Psoas muscle (tissue), 8 donors: ENCODE measurements at places on chromosomes 1 and 21.

DNA sequence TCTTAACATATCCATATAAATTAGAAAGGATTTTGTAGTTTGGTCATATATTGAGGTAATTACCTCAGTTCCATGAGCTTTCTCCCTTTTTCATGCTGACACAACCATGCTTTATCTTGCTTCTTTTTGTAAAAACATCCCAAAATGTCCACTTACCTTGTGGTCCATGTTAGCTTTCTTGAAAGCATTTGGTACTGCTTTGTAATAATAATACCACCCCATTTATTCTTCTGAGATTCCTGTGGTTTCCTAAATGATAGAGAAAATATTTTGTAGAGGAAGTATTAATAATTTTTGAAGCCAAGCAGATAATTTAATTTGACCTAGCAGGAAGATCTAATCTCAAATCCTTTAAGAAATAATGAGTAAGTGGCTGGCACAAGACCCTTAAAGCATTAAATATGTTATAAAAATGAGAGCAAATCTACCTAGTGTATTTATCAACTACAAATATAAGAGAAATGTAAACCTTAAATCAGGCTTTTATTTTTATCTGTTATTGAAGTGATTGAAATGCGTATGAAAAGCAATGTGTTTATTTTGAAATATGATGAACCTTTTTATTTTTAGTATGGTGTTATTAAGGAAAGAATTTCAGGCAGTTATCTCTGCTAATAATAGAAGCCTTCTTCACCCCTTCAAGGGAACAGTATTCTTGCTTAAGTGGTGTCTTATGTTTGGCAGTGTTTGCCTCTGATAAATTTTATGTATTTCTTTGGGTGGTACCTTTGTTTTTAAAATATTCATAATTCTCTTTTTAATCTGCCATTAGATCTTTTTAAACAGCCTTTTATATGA, 9.2 kb downstream of the PRKAA2 start:
- DNase-seq = no peak

- peak; percentile 15 for DNase-seq
Measured at GRCh38 chr1:22521692-22522091, 41.6 kb upstream of the EPHA8 start.

- DNase-seq = no peak
Measured at GRCh38 chr1:221148660-221149059, 269.4 kb downstream of the HLX start.

GRCh38 chr1:28243685-28244311, 7.9 kb downstream of the ATP5IF1 start:
- DNase-seq = no peak

DNA sequence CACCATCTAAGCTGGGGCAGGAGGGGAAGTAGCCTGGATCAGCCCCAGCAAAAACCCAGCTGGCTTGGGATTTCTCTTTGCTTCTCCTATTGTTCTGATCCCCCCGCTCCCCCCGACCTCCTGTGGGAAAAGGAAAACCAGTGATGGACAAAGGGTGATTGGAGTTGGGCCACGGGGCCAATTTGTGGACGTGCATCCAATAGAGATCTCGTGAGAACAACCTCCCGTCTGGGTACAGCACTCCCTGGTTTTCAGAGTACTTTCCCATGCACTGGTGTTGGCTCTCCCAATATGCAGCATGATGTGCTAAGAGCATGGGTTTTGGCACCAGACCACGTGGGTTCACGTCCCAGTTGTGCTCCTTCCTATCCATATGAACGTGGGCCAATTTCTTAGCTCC, 9.0 kb downstream of the BLACAT1 start:
- DNase-seq = no peak

- DNase-seq = peak; percentile 20
Measured at GRCh38 chr21:43210454-43211071, 41.8 kb downstream of the CRYAA start.

- no peak for DNase-seq
Measured at GRCh38 chr21:45334591-45335081, 46.9 kb upstream of the POFUT2 start.

DNA sequence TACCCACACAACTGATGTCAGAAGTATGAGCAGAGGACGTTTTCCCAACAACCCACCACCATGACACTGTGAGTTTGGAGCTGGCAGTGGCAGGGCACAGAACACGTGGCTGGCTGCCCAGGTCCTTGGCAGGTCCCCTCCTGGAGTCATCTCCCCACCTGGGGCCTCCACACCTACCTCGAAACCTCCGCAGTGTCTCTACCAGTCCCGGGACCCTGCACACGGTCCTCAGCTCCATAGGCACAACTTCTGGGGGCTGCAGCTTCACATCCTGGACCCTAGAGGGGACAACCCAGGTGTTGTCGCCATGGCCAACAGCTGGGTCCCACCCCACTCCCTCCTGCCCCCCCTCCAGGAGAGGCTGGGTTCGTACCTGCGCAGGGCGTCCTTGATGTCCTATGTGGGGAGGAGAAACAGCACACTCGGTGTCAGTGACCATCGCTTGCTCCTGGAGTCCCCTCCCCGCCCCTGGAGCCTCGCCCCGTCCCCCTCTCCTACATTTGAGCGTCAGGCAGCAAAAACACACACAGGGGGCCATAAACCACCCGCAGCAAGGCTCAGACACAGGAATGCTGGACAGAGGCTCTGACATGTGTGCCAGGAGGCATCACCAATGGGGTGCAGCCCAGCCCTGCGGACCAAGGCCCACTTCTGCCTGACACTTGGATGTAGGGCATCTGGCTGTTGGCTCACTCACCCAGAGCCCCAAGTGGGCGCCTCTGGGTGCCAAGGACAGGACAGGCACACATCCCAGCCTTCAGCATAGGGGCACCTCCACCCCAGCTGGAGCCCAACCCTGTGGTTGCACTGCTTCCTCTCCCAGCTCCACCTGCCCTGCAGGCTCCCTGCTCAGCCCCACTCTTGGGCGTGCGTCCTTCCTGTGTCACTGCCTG, 9.6 kb downstream of the TRIM11 start:
- DNase-seq = no peak

DNA sequence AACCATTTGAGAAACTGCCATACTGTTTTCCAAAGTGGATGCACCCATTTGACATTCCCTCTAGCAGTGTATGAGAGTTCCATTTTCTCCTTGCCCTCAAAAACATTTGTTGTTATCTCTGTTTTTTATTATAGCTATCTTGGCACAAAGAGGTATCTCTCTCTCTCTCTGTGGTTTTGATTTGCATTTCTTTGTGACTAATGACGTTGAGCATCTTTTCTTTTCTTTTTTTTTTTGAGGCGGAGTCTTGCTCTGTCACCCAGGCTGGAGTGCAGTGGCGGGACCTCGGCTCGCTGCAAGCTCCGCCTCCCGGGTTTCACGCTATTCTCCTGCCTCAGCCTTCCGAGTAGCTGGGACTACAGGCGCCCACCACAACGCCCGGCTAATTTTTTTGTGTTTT, 17.4 kb upstream of the ZMYM6 start:
- no peak for DNase-seq

- DNase-seq = no peak
Measured at GRCh38 chr1:87392248-87393192, 63.8 kb downstream of the LMO4 start.

GRCh38 chr1:196063952-196064351, 544.3 kb downstream of the KCNT2 start:
- no peak for DNase-seq

DNA sequence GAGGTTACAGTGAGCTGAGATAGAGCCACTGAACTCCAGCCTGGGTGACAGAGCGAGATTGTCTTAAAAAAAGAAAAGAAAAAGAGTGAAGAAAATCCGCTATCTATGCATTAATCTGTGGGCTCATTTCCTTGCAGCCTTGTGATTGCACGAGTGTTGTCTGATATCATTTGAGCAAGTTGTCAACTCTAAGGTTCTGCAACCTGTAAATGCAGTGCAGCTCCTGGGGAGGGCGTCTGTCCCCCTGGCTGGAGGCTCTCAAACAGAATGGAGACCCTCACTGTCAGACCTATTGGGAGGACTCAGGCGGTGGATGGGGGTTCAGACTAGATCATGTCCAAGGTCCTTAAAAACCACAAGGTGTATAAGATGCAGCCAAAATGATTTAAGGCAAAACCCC, 6.2 kb downstream of the CORT start:
- no peak for DNase-seq

DNA sequence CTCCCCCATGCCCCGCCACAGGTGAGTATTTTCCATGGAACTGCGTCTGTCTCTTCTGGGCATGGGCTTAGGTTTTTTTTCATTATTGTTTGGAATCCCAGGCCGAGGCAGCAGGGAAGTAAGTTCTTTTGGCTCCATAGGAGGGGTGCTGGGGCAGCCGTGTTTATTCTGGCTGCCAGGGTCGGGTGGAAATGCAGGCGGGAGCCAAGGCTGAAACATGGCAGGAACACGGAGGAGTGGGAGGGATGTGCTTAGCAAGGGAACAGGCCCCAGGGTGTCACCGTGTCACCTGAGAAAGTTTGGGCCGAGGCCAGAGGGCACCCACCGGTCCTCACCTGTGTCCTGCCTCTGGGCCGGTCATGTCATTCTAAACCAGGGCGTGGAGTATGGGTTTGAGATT, 4.5 kb upstream of the DHRS3 start:
- peak; percentile 26 for DNase-seq

DNA sequence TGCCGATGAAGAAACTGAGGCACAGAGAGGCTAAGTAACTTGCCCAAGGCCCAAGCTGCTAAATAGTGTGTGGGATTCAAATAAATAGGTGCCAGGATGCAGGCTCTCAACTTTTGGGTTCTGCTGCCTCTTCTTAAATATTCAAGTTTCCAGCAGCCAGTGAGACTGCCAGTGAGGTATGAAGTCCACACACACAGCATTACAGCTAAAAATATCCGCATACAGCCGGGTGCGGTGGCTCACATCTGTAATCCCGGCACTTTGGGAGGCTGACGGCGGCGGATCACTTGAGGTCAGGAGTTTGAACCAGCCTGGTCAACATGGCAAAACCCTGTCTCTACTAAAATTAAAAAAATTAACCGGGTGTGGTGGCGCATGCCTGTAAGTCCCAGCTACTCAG, 78.4 kb upstream of the DIRAS3 start:
- no peak for DNase-seq

DNA sequence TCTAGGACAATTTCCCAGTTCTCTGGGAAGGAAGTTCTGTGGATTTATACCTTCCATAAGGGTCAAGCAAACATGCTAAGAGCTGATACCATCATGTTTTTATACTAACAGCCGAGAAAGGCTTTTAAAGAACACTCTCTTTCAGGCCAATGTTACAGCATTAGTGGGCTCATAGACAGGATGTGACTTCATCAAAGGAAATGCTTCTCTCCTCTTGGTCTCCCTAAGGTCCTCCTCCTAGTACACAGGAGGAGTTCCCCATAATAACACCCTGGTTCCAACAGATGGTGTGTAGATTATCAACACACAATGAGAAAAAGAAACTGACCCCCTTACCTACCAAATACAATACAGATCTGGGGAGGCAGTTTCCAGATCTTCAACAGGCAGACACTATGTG, 26.7 kb upstream of the GLIS1 start:
- DNase-seq = no peak

DNA sequence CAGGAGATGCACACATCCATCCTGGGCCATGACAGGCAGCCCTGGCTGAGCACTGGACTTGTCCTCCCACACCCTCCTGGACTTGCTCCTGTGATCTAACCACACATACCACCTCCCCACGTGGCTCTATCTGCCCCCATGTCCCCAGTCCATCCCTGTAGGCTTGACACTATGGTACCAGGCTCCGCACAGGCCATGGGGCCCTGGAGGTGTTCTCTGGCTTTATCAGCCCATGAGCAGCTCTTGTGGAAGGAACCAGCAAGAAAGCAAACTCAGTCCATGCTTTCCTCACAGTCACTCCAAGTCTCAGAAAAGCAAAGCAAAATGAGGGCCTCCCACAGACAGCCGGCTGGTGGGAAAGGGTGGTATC, 61.6 kb downstream of the CD46 start:
- DNase-seq = no peak

DNA sequence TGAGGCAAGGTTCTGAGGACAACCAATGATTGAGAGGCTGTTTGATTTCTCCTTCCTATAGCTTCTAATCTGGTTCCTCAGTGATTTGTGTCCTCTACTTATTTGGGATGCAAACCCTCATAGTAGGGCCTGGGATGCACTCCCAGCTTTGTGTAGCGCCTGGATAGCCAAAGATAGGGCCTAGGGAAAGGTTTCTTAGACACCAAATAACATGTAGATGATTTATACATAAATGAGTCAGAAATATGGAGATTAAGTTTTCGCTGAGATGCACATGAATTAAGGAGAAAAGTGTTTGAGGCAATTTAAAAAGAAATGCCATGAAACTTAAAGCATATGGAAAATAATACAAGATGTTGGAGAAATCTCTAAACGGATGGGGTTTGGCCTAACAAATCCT, 66.0 kb upstream of the LMO4 start:
- no peak for DNase-seq

- no peak for DNase-seq
Measured at GRCh38 chr21:26887251-26887650, 42.0 kb upstream of the ADAMTS1 start.

- no peak for DNase-seq
Measured at GRCh38 chr1:154867841-154868605, 2.1 kb downstream of the KCNN3 start.

- no peak for DNase-seq
Measured at GRCh38 chr1:160522622-160523345, at the start of gene SLAMF6. Gene SLAMF6, minus strand, starts transcription at chr1:160523255. Its CDS starts 63 bp downstream, at chr1:160523192.

DNA sequence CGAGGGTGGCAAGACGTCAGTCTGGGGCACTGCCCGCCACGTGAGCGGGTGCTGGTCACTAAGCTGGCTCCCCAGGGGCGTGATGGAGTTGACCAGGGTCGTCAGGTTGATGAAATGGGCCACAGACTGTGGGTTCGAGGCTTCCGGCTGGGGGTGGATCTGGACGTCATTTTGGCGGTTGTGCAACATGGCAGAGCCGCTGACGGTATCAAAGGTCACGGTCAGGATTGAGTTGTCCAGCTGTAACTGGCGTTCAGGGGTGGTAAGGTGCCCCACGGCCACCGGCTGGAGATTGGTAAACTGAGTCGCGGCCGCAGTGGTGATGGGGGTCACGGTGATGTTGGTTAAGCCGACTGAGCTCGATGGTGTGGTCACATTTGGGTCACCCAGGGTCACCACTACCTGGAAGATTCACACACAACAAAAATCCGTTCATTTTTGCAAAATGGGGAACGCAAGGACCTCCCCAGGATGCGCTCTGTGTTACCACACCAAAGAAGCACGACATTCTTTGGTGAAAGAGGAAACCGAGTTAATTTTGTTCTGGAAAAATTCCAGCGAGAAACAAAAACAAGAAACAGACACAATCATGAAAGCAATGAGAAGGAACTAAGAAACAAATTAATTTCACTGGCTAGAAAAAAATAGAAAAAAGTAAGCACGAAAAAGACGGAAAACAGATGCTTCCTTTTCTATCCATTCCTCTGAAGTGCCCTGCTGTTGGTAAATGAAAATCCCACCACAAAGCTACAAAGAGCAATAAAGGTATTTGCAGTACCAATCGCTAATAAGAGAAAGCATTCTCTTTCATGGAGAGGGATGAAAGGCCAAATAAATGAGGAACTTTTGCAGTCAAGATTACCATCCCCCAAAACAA, 34.7 kb upstream of the RIPK4 start:
- DNase-seq = no peak

- no peak for DNase-seq
Measured at GRCh38 chr1:16450863-16451481, 10.4 kb downstream of the NECAP2 start.
